ENCODE measurements at places on chromosomes 2 and 18. TPM values are rescaled to one million over a fixed set of nuclear protein-coding genes. Genes with fewer than 3 reads are reported as not detected.

GRCh38 chr2:221606424-221606823, 34.3 kb upstream of the EPHA4 start:
- peaks cover 14% of the 10 kb centered on the region for H3K27me3 ChIP-seq
- H3K36me3 ChIP-seq = no peaks in the 10 kb centered on the region
- no peak for DNase-seq
- no peak overlapping the region for H3K27ac ChIP-seq

ERICH2 gene
- not detected for total RNA-seq

DNA sequence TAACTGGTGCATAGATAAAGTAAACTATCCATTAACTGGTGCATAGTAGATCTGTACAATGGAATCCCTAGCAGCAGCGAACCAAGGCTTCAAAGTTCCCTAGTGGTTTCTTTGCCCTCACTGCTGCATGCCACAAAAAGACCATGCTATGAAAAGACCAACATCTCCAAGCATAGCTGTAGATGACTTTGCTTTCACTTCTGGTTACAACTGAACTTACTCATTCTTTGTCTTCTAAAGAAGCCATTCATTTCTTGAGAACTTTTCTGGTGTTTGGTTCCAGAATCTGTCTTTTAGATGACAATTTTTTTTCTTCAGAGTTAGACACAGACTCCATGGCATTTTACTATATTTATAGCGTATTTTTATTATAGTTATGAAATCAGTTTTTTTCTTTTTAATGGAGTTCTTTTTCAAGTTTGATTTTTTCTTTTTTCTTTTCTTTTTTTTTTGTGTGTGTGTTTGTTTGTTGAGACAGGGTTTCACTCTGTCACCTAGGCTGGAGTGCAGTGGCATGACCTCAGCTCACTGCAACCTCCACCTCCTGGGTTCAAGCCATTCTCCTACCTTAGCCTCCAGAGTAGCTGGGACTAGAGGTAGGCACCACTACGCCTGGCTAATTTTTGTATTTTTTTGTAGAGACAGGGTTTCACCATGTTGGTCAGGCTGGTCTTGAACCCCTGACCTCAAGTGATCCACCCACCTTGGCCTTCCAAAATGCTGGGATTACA, 63.6 kb downstream of the SLC35F5 start:
- peaks cover 5% of the 10 kb centered on the region for H3K27me3 ChIP-seq
- H3K36me3 ChIP-seq = peaks cover 8% of the 10 kb centered on the region
- H3K4me1 ChIP-seq = peaks cover 36% of the 10 kb centered on the region
- H3K27ac ChIP-seq = peak overlapping the region; percentile 84

DNA sequence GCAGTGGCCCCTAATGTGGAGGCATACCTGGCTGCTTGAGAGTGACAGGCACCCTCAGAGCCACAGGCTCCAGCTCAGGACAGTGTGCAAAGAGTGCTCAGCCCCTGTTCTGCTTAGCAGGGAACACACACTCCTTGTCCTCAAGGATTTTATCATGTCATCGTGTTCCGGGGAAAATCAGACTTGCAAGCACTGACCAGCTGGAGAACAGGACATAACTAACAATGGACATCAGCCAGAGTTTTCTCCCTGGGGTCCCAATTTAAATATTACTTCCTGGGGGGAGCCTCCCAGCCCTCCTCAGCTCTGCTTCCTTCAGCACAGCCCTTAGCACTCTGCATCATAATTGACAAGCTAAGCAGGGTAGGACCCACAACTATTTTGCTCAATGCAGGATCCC, 175.4 kb upstream of the ACAA2 start:
- H3K4me3 ChIP-seq = no peak overlapping the region
- DNase-seq = no peak
- H3K4me1 ChIP-seq = peaks cover 9% of the 10 kb centered on the region

GRCh38 chr2:85584354-85584856, at the start of gene VAMP5:
TSS of gene VAMP5 (plus strand) at chr2:85584431. CDS start at chr2:85584491, 60 bp downstream.
- H3K4me3 ChIP-seq = peak within 1 kb of the TSS; percentile 83
- H3K27ac ChIP-seq = peak within 1 kb of the TSS; percentile 91
- H3K27me3 ChIP-seq = no peaks in the 10 kb centered on the region
- H3K4me1 ChIP-seq = peaks cover 64% of the 10 kb centered on the region

GRCh38 chr18:4603955-4604354, 148.8 kb upstream of the DLGAP1 start:
- no peak overlapping the region for H3K27ac ChIP-seq
- no peaks in the 10 kb centered on the region for H3K36me3 ChIP-seq
- H3K4me3 ChIP-seq = no peak overlapping the region
- no peaks in the 10 kb centered on the region for H3K4me1 ChIP-seq
- no peaks in the 10 kb centered on the region for H3K27me3 ChIP-seq

- no peak overlapping the region for H3K4me3 ChIP-seq
- H3K27me3 ChIP-seq = no peaks in the 10 kb centered on the region
- no peak for DNase-seq
- H3K4me1 ChIP-seq = no peaks in the 10 kb centered on the region
Observed at GRCh38 chr2:13508671-13509070, 791.9 kb downstream of the TRIB2 start.

DNA sequence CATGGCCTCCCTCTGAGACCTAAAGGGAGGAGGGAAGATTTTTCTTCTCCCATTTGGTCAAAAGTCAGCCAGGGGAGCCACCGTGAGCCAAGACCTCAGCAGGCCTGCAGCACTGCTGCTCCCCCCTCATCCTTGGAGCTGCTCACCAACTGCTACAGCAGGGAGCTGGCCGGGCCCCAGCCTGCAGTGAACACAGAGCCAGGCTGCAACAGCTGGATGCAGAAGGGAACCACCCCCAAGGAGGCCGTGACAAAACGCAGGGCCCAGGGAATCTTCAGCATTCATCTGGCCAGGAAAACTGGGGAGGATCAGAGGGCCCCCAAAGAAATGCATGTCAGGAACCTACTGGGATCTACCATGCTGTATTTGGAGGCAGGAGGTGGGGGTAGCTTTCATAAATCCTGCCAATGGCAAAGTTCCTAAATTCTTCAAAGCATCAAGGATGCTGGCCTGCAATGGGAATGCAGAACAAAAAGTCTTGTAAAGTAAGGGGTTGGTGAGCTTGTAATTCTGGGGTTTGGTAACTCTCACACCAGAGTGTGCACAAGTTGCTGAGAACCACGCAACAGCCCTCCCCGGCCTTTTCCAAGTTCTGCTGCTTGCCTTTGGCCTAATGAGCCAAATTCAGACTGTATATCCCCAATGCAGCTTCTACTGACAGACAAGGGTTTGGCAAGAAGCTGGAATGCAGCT, 61.0 kb downstream of the CACNB4 start:
- H3K4me1 ChIP-seq = no peaks in the 10 kb centered on the region
- H3K27ac ChIP-seq = no peak overlapping the region
- no peaks in the 10 kb centered on the region for H3K27me3 ChIP-seq
- no peak overlapping the region for H3K4me3 ChIP-seq
- DNase-seq = no peak
- no peaks in the 10 kb centered on the region for H3K36me3 ChIP-seq

GRCh38 chr2:37857575-37858399, 67.3 kb upstream of the RMDN2 start:
- H3K27me3 ChIP-seq = peaks cover 14% of the 10 kb centered on the region
- no peak overlapping the region for H3K4me3 ChIP-seq
- DNase-seq = no peak
- no peaks in the 10 kb centered on the region for H3K36me3 ChIP-seq
- H3K27ac ChIP-seq = no peak overlapping the region

Measured in activated CD4-positive, alpha-beta T cell treated with anti-CD3 and anti-CD28 coated beads, Interleukin-2, amount 10 ng/mL, durations not matched to agents 7 days and 5 days (primary cell).